IMR-90 (cell line): ENCODE measurements at places on chromosomes 5 and 9. TPM values are rescaled to one million over a fixed set of nuclear protein-coding genes. Genes with fewer than 3 reads are reported as not detected.

Gene ASB6
- 28.9 and 31.4 TPM in 2 replicates for polyA plus RNA-seq

GRCh38 chr9:85200726-85201404 is 531.3 kb downstream of the NTRK2 start:
- H3K4me3 ChIP-seq: no peak overlapping the region
- no peaks in the 10 kb centered on the region for H3K27me3 ChIP-seq
- H3K36me3 ChIP-seq: no peaks in the 10 kb centered on the region
- no peak overlapping the region for H3K27ac ChIP-seq

DNA sequence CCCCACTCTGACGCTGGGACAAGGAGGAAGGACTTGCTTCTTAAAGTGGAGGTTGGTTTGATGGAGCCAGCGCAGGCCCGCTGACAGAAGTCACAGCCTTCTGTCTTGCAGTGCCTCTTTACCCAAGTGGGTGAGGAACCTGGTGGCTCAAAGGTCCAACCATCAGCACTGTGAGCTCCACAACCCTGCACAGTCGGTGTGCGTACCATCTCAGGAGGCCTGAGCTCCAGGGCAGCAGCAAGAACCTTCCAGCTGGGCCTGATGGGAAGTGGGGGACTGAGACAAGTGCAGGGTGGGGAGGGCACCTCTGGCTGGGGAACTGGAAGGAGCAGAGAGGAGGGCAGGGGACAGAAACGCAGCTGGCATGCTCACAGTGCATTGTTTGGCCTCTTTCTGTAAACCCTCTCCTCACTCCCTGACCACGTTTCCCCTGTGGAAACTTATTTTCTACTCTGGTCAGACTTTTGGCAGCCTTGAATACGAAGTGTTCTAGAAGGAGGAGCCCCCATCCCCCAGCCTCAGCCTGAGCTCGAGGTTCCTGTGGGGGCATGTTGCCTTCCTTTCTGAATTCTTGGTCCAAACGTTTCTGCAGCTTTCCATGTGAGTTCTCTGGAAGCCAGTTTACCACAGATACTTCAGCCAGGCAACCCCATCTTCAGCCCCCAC is 178.5 kb upstream of the PITX1 start:
- DNase-seq: no peak
- H3K27me3 ChIP-seq: no peaks in the 10 kb centered on the region
- H3K36me3 ChIP-seq: no peaks in the 10 kb centered on the region
- H3K4me3 ChIP-seq: no peak overlapping the region

GRCh38 chr5:151469992-151470391 is 22.6 kb downstream of the SLC36A1 start:
- H3K27ac ChIP-seq: peak overlapping the region; percentile 67; the same call in 1 of the 2 replicates
- peaks cover 12% of the 10 kb centered on the region for H3K4me1 ChIP-seq
- H3K4me3 ChIP-seq: no peak overlapping the region

- H3K27ac ChIP-seq: no peak overlapping the region
- H3K36me3 ChIP-seq: no peaks in the 10 kb centered on the region
- no peak overlapping the region for H3K4me3 ChIP-seq
- H3K27me3 ChIP-seq: no peaks in the 10 kb centered on the region
- peaks cover 5% of the 10 kb centered on the region; the same call in 1 of the 2 replicates for H3K4me1 ChIP-seq
These were observed 21.4 kb upstream of the HMHB1 start for GRCh38 chr5:143790457-143791112.

DNA sequence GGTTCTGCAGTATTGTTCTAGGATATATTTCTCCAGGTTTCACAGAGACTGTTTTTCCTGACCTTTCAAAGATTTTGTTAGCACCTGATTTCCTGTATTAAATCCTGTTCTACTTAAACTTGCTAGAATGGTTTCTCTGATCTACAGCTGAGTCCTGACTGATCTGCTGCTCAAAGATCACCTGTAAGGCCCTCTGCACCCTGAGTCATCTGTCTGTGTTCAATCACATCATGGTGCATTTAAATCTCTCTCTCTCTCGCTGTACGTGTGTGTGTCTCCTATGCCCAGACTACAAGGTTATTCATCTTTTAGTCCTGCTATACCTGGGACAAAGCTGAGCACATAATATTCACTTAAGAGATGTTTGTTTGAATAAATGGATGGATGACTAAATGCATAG is 13.3 kb upstream of the C5orf63 start:
- H3K27me3 ChIP-seq: no peaks in the 10 kb centered on the region
- H3K27ac ChIP-seq: no peak overlapping the region
- H3K4me3 ChIP-seq: no peak overlapping the region
- DNase-seq: no peak
- peaks cover 4% of the 10 kb centered on the region; the same call in 1 of the 2 replicates for H3K4me1 ChIP-seq

- H3K27me3 ChIP-seq: peaks cover 32% of the 10 kb centered on the region
- no peak overlapping the region for H3K27ac ChIP-seq
- H3K4me1 ChIP-seq: no peaks in the 10 kb centered on the region
- DNase-seq: peak; percentile 10
These were observed 48.9 kb downstream of the PDE6A start for GRCh38 chr5:149895416-149896345.

DNA sequence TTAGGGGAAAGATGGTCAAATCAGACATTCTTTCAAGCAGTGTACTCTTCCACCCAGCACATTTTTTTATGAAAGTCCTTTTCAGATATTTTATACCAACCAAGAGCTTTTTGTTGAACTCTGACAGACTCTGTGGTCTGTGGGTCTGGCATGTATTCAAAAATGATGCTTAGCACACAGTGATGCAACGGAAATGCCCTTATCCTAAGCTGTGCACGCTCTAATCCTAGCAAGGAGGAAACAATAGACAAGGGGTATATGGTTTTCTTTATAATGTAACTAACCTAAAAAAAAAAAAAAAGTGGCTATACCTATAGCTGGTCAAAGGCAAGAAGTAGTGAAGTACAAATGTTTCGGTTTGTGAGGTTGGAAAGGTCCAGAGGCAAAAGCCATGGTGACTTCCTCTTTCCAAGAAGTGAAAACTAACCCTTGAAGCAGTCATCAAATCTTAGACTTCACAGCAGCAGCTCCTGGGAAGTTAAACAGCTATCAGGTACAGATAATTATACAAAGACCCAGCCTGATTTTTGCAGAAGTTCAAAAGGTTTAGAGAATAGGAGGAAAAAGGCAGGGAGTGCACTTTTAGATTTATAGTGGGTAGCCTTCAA is 82.5 kb downstream of the SEMA6A start:
- no peak overlapping the region for H3K4me3 ChIP-seq
- no peaks in the 10 kb centered on the region for H3K36me3 ChIP-seq
- H3K27me3 ChIP-seq: peaks cover 6% of the 10 kb centered on the region; the same call in 1 of the 2 replicates
- peak; percentile 89 for DNase-seq

GRCh38 chr5:116159006-116159405 is 74.2 kb downstream of the COMMD10 start:
- H3K36me3 ChIP-seq: no peaks in the 10 kb centered on the region
- no peak overlapping the region for H3K27ac ChIP-seq

DNA sequence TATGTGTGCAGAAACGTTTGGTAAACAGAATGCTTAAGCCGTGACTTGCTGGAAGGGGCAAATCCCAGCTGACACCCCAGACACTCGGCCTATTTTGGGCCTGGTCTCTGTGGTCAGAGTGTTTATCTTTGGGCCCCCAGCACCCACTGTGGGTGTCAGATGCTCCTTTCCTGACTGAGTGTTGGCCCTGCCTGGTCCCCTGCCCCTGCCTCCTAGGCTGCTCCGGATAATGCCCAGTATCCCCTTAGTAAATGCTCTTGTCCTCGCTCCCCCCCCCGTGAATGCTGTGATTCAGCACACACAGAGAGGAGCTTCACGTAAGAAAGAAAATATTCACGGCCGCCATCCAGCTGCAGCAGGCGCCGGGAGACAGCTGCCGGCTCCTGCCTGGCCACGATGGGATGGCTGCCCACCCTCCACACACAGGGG is 11.3 kb upstream of the ANGPTL2 start:
- DNase-seq: peak; percentile 91
- 0 out of 2 replicates have a peak, but pooled peaks cover 4% of the 10 kb centered on the region for H3K27me3 ChIP-seq
- no peaks in the 10 kb centered on the region for H3K36me3 ChIP-seq
- H3K4me1 ChIP-seq: peaks cover 43% of the 10 kb centered on the region

DNA sequence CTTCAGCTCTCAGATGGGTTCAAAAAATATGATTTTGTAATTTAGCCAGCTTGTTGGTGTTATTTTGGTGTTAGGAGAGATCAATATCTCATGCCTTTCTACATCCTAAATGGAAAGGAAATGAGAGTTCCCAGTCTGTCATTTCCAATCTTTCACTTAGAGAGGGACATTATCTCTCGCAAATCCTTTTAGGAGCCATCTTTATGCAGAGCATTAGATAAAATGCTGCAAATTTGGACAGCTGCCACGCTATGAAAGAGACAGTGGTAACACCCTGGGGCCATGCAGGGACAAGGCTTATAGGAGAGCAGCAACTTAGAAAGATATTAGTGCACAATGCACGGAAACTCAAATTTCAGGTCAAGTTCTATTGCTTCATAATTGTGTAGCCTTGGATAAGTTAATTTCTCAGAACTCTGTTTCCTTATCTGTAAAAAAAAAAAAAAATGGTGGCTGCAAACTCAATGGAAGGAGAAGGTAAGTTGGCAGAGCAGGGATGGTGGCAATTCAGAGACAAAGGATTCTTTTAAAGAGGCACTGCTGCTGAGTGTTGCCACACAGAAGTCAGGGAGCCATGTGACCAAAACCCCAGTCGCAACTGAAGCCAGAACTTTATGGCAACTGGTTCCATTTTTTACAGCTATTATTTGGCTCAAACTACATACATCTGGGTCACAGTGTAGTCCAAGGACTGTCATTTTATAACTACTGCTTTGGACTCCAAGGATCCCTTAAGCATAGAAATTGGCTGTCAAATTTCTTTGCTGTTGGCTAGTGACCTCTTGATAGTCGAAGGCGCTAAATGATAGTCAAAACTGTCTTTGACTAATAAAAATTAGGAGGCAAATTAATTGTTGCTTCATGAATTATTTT is 210.2 kb downstream of the FRMD3 start:
- no peaks in the 10 kb centered on the region for H3K27me3 ChIP-seq
- H3K27ac ChIP-seq: no peak overlapping the region
- no peak for DNase-seq

- H3K4me1 ChIP-seq: peaks cover 19% of the 10 kb centered on the region
- peak; percentile 67 for DNase-seq
- H3K36me3 ChIP-seq: no peaks in the 10 kb centered on the region
- no peak overlapping the region for H3K27ac ChIP-seq
- no peak overlapping the region for H3K4me3 ChIP-seq
These were observed 19.5 kb upstream of the B4GALT1 start for GRCh38 chr9:33186457-33187168.

DNA sequence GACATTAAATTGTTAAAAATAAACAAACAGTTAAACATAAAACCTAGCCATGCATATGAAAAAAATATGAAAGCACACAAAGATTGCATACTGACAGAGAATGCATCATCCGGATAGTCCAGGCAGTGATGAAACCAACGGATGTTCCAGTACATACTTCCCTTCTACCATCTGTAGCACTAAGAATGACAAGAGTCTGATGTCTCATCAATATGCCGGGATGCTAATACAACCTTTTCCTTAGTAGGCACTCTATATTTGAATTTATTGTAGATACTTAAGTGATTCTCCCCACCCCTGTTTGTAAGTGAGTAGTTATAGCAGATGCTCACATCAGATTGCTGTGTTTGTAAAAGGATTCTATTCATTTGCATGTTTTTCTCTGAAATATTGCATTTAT is 571.2 kb upstream of the WWC1 start:
- DNase-seq: peak; percentile 35
- no peaks in the 10 kb centered on the region for H3K36me3 ChIP-seq
- H3K4me1 ChIP-seq: peaks cover 15% of the 10 kb centered on the region
- H3K4me3 ChIP-seq: no peak overlapping the region

- H3K4me3 ChIP-seq: no peak overlapping the region
- no peak overlapping the region for H3K27ac ChIP-seq
- no peaks in the 10 kb centered on the region for H3K36me3 ChIP-seq
- H3K27me3 ChIP-seq: no peaks in the 10 kb centered on the region
These were observed 5.0 kb upstream of the RASGRF2 start for GRCh38 chr5:80955082-80955590.
